Thymus (tissue), 14 donors: ENCODE measurements at places on chromosomes 5 and 9. TPM values are rescaled to one million over a fixed set of nuclear protein-coding genes. Genes with fewer than 3 reads are reported as not detected.
A peak's percentile ranks its signal among the peaks of the same experiment; 100 is the strongest.

FBXO38 gene
- total RNA-seq, result 49.9 TPM

DNA sequence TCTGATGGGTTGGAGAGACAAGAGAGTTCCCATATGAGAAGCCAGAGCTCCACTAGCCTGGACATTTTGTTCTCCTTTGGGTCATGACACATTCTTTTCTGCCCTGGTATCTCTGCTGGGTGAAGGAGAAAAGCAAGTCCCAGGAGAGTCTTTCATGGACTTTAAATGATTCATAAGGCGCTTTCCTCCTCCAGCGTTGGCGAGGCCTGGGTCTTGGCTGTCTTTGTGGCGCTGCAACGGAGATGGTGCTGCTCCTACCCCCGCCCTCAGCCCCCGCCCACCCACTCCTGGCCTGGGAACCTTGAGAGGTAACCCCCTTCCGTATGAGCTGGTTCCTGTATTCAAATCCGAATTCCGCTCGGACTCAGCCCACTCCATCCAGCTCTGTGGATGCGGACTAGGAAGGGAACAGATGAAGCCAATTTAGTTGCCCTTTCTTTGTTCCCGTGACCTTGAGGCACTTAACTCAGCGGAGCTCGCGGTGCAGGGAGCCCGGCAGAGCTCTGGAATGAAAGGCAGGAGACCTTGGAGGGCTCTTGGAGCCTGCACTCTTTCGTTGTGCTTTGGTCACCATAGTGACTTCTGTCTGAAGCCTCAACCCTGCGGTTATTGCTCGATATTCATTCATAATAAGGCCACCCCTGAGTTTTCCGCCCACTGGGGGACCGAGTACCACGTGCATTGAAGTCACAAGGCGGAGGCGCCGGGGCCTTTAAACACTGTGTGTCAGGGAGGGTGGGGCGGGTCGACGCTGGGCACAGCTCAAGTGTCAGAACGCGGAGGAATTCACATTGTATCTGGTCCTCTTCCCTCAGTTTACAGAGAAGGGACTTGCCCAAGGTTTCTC, 14.0 kb upstream of the PWWP2A start:
- H3K4me1 ChIP-seq, result peaks cover 2% of the 10 kb centered on the region
- no peak overlapping the region for H3K27ac ChIP-seq
- no peak overlapping the region for H3K4me3 ChIP-seq
- H3K27me3 ChIP-seq, result no peaks in the 10 kb centered on the region
- no peaks in the 10 kb centered on the region for H3K36me3 ChIP-seq
- DNase-seq, result no peak

DNA sequence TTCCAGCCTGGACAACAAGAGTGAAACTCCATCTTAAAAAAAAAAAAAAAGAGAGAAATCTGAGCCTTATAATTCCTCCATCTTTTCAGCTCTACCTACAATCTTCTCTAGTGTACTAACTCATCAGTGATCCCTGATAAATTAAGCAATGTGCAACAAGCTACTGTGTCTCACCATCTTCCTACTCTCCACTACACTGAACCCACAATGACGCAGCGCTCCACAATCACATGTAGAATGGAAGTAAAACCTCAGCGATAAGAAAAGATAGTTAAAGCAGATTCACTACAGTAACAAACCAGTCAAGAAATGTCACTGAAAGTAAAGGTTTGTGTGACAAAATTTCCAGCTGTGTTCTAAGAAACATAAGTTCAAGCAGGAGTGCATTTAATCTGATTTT, 13.5 kb downstream of the ABCA1 start:
- H3K4me1 ChIP-seq, result peaks cover 7% of the 10 kb centered on the region
- no peak overlapping the region for H3K4me3 ChIP-seq
- no peaks in the 10 kb centered on the region for H3K36me3 ChIP-seq
- no peaks in the 10 kb centered on the region for H3K27me3 ChIP-seq
- H3K27ac ChIP-seq, result no peak overlapping the region

GRCh38 chr5:116626945-116627679, 52.5 kb upstream of the SEMA6A start:
- no peaks in the 10 kb centered on the region for H3K4me1 ChIP-seq
- no peak for DNase-seq
- H3K27me3 ChIP-seq, result no peaks in the 10 kb centered on the region
- H3K4me3 ChIP-seq, result no peak overlapping the region
- peak overlapping the region; percentile 20 for H3K27ac ChIP-seq
- no peaks in the 10 kb centered on the region for H3K36me3 ChIP-seq

- peaks cover 60% of the 10 kb centered on the region for H3K36me3 ChIP-seq
- no peak overlapping the region for H3K27ac ChIP-seq
- H3K4me3 ChIP-seq, result no peak overlapping the region
- H3K27me3 ChIP-seq, result no peaks in the 10 kb centered on the region
- H3K4me1 ChIP-seq, result no peaks in the 10 kb centered on the region
- no peak for DNase-seq
Observed at GRCh38 chr5:463952-464351, 21.0 kb downstream of the EXOC3 start.

XRCC4 gene
- total RNA-seq, result 21.3 TPM

DNA sequence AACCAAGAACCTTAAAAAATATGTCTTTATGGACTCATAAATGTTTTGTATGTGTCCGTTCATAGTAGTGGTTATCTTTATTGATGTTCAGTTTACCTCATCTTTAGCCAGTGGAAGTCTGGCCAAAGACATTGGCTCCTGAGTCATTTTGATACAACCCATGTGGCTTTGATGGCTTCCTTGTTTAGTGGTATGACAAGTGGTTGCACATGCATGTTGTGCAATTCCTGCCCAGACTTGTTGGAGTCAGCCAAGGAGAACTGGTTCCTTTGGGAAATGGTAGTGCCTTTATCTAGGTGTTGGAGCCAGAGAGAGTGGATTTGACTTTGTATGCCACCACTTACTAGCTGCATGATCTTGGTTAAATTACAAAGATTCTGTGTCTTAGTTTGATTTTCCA, 94.3 kb downstream of the RPS23 start:
- H3K4me3 ChIP-seq, result no peak overlapping the region
- H3K27ac ChIP-seq, result no peak overlapping the region
- no peak for DNase-seq
- H3K4me1 ChIP-seq, result no peaks in the 10 kb centered on the region
- H3K36me3 ChIP-seq, result peaks cover 4% of the 10 kb centered on the region
- no peaks in the 10 kb centered on the region for H3K27me3 ChIP-seq

GRCh38 chr9:97243606-97244005, 63.9 kb upstream of the CCDC180 start:
- H3K27ac ChIP-seq, result no peak overlapping the region
- peaks cover 2% of the 10 kb centered on the region for H3K4me1 ChIP-seq
- DNase-seq, result no peak
- no peaks in the 10 kb centered on the region for H3K36me3 ChIP-seq
- H3K4me3 ChIP-seq, result no peak overlapping the region

GPX3 gene
- total RNA-seq, result 2.7 TPM

GRCh38 chr5:51731421-51732029, 348.3 kb downstream of the ISL1 start:
- no peak overlapping the region for H3K4me3 ChIP-seq
- no peaks in the 10 kb centered on the region for H3K4me1 ChIP-seq
- no peaks in the 10 kb centered on the region for H3K36me3 ChIP-seq
- DNase-seq, result no peak
- H3K27ac ChIP-seq, result no peak overlapping the region

- H3K36me3 ChIP-seq, result peaks cover 13% of the 10 kb centered on the region
- DNase-seq, result no peak
- H3K4me3 ChIP-seq, result no peak overlapping the region
Observed at GRCh38 chr9:124366476-124367220, 48.6 kb downstream of the PSMB7 start.

- H3K36me3 ChIP-seq, result peaks cover 17% of the 10 kb centered on the region
- DNase-seq, result no peak
- H3K27me3 ChIP-seq, result no peaks in the 10 kb centered on the region
- no peak overlapping the region for H3K27ac ChIP-seq
Observed at GRCh38 chr5:43616535-43616934, 13.6 kb downstream of the NNT start.

DNA sequence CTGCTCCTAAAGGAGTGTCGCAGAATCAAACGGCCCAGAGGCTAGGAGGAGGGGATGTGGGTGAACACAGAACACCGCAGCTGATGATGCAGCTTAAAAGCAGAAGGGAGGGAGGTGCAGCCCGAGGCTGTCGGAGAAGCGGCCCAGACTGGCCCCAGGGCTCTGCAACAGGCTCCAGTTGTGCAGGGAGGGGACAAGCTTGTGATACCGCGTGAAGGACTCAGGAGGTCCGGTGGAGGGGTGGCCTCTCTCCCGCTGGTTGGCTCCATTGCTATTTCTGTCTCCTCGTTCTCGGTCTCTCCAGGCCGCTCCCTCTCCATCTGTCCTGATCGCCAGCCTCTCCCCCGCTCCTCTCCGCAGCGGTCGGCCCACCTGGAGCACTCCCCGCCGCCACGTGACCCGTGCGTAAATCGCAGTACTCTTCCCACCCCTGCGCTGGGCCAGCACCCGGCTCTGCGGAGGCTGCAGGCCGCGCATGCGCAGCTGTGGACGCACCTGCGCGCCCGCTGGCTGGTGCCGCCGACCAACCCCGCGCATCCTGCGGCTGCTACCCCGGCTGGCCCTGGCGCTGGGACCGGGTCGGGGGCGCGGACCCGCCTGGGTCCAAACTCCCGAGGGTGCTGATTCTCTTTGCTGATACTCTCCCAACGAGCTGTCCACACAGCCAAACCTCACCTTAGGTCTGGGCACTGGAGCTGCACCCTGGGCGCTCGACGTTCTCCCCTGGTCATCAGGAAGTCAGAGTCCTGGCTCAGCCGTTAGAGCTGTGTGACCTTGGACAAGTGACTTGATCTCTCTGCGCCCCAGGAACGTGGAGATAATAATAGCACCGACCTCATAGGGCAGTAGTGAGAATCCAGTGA, 3.7 kb upstream of the STXBP1 start:
- DNase-seq, result peak; percentile 76
- H3K27ac ChIP-seq, result peak overlapping the region; percentile 80
- peaks cover 11% of the 10 kb centered on the region for H3K27me3 ChIP-seq
- peak overlapping the region; percentile 43 for H3K4me3 ChIP-seq

TAF11L13 gene
- total RNA-seq, result not detected

GRCh38 chr5:156920042-156920860, 42.8 kb downstream of the TIMD4 start:
- no peak overlapping the region for H3K4me3 ChIP-seq
- DNase-seq, result no peak
- no peak overlapping the region for H3K27ac ChIP-seq
- H3K36me3 ChIP-seq, result no peaks in the 10 kb centered on the region
- H3K27me3 ChIP-seq, result no peaks in the 10 kb centered on the region

ZNF622 gene
- total RNA-seq, result 27.7 TPM
